Upper lobe of left lung (tissue), 6 donors: ENCODE measurements at places on chromosomes 11 and 22. TPM values are rescaled to one million over a fixed set of nuclear protein-coding genes. Genes with fewer than 3 reads are reported as not detected.

DNA sequence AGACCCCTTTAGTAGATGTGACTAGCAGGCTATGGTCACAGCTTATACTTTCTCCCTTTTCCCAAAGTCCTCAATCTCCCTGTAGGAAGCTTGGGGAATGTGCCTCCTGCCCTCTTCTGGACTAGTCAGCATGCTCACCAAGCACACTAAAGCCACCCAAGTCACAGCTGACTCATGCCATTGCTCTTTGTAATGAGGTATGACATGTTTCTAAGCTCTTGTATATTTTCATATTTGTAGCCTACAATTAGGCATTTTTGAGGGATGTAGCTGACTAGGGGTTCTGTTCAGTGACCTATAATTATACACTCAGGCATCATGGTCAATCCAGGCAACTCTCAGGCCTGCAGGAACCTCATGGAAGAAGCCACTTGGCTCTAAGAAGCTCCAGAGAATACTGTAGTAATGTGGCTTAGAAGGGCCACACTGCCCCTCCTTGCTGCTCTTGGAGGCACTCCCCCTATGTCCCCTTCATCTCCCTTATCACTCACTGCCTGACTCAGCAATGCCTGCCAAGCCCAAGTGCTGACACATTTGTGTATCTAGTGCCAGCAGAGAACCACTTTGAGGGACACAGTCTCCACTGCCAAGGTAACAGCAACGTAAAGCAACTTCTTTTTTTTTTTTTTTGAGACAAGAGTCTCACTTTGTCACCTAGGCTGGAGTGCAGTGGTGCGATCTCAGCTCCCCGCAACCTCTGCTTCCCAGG lies 86.2 kb downstream of the RPL27A start:
- no peak for DNase-seq

DNA sequence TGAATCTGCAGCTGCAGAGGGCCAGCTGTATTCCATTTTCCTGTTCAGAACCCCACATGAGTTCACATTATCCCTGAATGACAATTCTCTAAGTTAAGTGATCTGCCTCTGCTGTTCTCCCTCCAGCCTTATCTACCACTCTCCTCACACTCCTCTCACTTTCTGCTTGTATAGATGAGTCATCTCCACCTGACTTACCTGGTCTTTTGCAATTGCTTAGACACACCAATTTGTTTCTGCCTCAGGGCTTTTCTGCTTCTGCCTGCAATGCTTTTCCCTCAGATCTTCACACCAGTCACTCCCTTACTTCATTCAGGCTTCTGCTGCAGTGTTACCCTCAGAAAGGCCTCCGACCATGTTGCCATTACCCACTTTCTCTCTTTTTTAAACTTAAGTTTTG lies 118.1 kb downstream of the ATM start:
- no peak for DNase-seq

DNA sequence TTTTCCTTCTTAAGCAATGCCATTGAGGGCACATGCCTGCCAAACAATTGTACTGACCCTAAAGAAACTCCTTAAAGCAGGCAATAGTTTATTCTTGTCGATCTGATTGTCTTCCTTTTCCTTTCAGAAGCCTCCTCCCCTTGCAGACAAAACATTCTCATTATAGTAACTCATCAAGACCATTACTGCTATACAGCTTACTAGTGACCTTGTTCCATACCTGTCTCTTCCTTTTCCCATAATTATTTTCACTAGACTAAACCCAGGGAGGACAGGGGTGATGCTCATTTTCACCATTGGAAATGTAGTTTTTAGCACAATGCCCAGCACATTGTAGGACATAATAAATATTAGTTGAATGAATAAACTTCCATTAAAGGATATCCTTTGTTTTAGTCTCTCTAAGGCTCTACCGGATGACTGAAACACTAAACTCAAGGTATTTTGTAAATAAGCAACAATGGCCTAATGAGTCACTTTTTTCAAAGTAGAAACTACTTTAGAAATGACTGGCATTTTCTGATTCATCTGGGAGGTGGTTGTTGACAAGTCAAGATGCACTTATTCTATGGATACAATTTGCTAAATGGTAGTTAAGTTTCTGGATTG lies 9.3 kb upstream of the MSANTD4 start:
- no peak for DNase-seq

Gene UQCR10
- 50.5 TPM for total RNA-seq

- no peak for DNase-seq
These were observed 941.1 kb downstream of the KCNA4 start for GRCh38 chr11:29075726-29076125.

GRCh38 chr11:120723751-120724150 lies 212.2 kb downstream of the GRIK4 start:
- DNase-seq, result no peak

- DNase-seq, result peak; percentile 84
These were observed 27.3 kb downstream of the ARHGEF17 start for GRCh38 chr11:73335204-73335923.

Gene DRD4
- 1.7 TPM for total RNA-seq

Gene RIMBP3C
- 0.57 TPM for total RNA-seq

DNA sequence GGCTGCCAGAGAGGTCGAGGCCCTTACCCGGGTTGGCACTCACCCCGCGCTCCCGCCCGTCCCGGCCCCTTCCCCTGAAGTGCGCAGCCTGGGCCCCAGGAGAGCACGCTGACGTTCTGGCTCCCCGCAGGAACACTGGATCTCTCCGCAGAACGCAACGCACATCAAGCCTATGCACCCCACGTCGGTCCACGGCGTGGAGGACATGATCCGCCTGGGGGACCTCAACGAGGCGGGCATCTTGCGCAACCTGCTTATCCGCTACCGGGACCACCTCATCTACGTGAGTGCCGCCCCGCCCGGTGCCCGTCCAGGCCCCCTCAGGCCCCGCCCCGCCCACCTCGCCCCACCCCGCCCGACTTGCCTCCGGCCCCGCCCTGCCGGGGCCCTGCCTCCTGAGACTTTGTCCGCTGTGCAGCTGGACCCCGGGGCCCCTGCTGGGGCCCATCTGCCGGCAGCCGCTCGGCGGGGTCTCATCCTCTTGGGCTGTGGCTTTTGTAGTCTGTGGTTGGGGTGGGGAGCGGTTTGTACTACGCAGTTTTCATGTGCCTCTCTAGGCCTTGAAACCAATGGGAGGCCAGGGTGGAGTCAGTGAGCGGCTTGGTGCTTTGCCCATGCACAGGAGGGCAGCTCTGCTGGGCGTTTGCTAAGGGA lies 19.7 kb downstream of the MYO7A start:
- peak; percentile 87 for DNase-seq

DNA sequence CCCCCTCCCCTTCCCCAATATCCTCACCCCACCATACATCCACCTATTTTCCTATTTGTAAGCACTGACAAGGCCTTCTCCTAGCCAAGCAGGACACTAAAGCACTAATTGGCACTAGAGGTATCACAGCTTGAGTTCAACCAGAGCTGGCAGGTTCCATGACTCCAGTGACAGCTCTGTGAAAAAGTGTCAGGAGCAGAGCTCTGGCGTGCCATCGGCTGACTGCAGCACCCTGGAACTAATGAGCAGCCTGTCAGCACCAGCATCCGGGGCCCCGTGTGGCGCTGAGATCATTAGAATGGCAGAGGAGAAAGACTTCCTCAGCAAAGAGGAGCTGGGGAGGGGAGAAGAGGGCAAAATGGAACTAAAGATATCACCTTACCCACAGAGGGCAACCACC lies 847.4 kb downstream of the NTM start:
- DNase-seq, result no peak

DNA sequence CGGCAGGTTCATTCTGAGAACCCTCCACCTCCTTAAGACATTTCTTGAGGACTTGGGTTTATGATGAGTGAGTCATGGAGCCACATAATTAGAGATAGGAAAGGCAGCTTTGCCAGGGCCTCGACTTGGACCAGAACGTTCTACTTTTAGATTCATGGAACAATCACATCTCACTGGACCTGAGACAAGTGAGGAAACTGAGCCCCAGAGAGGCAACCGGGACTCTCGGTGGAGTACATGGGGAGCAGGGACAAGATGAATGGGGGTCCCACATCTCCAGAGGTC lies 59.5 kb downstream of the LINC01488 start:
- DNase-seq, result no peak

Gene TPBGL
- 0.46 TPM for total RNA-seq

DNA sequence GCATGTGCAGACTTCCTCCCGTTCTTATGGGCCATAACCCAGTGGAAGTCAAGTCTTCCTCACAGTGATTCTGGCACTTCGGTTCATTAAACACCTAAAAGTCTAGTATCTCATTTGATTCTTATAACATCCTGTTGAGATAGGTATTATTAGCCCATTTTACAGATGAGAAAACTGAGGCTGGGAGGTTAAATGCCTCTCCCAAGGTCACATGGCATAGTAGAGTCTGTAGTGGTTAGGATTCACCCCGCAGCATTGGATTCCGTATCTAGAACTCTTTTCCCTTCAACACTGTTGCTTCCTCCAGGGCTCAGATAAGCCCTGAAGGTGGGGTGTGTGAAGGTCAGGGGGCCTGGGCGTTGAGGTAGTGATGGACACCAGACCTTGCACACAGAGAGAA lies 3.4 kb downstream of the GPHA2 start:
- no peak for DNase-seq

- DNase-seq, result no peak
These were observed 997 bp downstream of the UBE2L3 start for GRCh38 chr22:21568347-21569075.

DNA sequence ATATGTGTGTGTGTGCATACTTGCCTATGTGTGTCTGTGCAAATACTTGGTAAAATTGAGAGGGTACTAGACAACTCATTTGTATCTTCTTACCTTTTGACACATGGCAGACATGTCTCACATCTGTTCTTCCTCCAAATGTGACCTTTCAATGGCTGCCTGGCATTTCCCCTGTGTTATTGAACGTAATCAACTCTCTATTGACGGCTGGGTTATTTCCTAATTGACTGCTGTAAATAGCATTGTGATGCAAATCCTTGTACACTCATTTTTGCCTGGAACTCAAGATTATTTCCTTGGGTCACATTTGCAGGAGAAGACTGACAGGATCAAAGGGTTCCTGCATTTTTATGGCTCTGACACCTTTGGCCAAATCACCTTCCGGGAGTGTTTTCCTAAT lies 37.4 kb downstream of the KCNQ1 start:
- no peak for DNase-seq

DNA sequence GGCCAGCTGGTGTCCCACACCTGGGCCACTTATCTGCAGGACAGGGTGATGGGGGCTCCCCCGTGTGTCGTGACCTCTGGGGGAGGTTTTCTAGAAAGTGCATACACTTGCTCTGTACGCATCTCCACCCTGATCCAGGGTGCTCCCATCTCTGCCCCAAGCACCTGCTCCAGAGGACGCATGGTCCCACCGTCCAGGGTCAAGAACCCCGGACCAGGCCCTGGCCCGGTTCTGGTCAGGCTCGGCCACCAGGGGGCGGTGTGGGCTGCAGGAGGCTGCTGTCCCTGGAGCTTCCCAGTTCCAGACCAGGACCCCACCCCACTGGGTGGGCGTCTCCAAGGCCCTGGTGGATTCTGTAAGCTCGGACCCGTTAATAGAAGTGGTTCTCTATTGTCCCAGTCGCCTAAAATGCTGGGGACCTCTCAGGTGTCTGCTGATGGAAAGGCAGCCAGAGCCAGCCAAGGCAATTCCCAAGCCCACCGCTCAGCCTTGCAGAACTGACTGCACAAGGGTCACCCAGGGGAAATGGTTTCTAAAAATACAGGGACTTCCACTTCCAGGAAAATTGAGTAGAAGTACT lies 34.7 kb upstream of the SEPTIN5 start:
- DNase-seq, result peak; percentile 51

GRCh38 chr11:48165426-48165825 lies 51.2 kb upstream of the OR4B1 start:
- DNase-seq, result no peak

GRCh38 chr11:27496461-27496860 lies 10.1 kb downstream of the LIN7C start:
- DNase-seq, result no peak

- no peak for DNase-seq
These were observed 70.7 kb downstream of the MN1 start for GRCh38 chr22:27730641-27731433.

DNA sequence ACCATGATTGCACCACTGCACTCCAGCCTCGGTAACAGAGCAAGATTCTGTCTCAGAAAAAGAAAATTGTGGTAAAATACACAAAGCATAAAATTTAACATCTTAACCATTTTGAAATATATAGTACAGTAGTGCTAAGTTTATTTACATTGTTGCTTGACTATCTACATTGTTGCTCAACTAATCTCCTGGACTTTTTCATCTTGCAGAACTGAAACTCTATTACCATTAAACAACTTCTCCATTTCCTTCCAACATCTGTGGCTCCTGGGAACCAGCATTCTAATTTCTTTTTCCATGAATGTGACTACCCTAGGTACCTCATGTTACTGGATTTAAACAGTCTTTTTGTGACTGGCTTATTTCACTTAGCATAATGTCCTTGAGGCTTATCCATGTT lies 13.5 kb upstream of the VWA5A start:
- DNase-seq, result no peak

Gene OR2AG1
- not detected for total RNA-seq

Gene DGCR6
- total RNA-seq, result 6.9 TPM

GRCh38 chr11:91305402-91305801 lies 919.2 kb upstream of the FAT3 start:
- DNase-seq, result no peak

- peak; percentile 35 for DNase-seq
These were observed 89.1 kb downstream of the RPS6KA4 start for GRCh38 chr11:64447831-64448598.

Gene WNT11
- total RNA-seq, result 3.1 TPM

- peak; percentile 87 for DNase-seq
These were observed 32.1 kb upstream of the PRODH start for GRCh38 chr22:18968011-18968749.

DNA sequence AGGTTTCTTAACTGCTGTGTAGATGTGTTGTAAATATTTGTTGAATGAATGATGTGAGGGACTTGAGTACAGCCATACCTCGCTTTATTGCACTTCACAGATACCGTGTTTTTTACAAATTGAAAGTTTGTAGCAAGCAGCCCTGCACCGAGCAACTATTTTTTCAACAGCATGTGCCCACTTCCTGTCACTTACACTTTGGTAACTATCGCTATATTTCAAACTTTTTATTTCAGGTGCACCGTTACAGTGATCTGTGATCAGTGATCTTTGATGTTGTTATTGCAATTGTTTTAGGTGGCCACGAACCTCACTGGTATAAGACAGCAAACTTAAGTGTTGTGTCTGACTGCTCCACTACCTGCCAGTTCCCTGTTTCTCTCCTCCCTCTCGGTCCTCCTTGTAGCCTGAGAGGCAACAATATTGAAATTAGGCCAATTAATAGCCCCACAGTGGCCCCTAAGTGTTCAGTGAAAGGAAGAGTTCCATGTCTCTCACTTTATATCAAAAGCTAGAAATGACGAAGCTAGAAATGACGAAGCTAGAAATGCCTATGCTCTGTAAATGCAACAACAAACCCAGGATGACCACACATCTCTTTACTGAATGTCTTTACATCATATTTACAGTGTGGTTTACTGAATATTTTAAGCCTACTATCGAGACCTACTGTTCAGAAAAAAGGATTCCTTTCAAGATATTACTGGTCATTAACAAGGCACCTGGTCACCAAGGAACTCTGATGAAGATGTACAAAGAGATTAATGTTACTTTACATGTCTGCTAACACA lies 1.0 kb downstream of the SFI1 start:
- no peak for DNase-seq

- no peak for DNase-seq
These were observed 75.7 kb downstream of the GRAMD1B start for GRCh38 chr11:123505546-123506299.

- no peak for DNase-seq
These were observed 32.0 kb downstream of the TMEM184B start for GRCh38 chr22:38240734-38241252.

- DNase-seq, result no peak
These were observed 196.5 kb downstream of the FAM76B start for GRCh38 chr11:95593111-95593510.

Gene RIC3
- total RNA-seq, result 44.0 TPM

- DNase-seq, result no peak
These were observed 28.0 kb upstream of the KRTAP5-6 start for GRCh38 chr11:1668911-1669473.
